ENCODE measurements at places on chromosomes 6 and 20.

DNA sequence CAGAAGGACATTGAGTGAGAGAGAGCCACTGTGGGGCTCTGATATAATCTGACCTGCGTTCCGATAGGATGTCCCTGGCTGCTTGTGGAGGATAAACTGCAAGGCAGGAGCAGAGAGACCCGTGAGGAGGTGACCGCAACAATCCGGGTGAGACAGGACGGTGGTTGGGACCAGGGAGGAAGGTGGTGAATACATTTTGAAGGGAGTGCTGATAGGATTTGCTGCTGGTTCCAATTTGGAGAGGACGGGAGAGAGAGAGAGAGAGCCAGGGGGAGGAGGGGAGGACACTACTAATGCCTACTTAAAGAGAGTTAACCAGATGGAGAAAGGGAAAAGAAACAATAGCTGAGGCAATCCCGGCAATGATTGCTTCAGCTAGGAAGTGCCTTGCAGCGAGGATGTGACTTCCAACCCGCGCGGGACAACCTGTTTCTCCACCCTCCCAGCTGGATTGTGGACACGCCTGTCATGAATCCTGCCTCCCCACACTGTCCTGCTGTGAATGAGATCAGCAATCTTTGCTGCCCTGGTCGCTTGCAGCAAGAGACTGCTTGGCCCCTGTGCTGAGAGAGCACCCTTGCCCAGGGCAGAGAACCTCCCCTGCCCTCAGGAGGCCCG is 199.0 kb upstream of the KCNG1 start:
- no peak for DNase-seq

DNA sequence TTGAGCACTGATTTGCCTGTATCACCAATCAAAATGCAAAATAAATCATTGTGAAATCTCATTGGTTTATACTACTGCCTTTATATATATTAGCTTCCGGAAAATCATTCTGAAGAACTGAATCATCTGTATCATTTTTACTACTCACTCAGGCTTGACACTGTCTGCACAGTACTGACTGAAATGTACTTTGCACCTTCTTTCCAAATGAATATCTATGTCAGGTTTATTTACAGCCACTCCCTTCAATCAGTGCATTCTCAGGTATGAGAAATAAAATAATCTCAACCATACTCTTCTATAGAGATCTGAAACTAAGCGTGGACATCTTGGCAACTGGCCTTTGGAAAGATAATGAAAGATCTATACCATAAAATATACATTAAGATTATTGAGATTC is 2.7 kb downstream of the KHDRBS2 start:
- DNase-seq, result no peak

- no peak for DNase-seq
These were observed 263.9 kb downstream of the FARS2 start for GRCh38 chr6:5525209-5525608.

DNA sequence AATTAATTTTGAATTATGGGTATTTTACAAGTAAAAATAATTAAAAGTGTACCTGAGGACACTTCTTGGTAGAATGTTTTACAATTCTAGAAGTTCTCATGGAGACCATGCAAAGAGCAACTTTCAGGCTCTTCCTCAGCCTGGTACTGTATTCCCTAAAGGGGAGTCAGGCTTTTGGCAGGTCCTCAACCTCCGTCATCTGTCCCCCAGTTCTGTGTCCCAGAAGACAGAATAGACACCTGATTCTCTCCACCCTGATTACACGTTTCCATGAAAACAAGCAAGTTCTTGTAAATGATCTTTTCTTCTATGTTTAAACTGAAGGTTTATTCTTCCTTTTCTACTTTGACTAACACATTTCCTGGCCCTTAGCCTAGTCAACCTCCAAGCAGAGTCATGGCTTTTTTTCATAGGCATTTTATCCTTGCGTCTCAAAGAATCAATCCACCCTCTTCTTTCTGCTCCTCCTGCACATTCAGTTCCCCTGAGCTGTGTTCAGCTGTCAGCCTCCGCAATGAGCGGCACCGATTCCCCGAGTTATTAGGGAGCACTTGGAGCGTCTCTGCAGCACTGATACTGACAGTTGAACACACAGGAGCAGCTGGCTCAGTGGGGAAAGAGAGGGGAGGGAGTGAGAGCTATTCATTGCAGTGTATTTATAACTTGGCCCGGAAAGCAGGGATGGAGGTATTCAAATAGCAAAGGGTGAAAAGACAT is 1082.4 kb upstream of the MAP3K7 start:
- DNase-seq, result no peak

GRCh38 chr6:151071295-151071694 is 168.5 kb upstream of the AKAP12 start:
- DNase-seq, result no peak

- no peak for DNase-seq
These were observed 54.8 kb upstream of the BCLAF1 start for GRCh38 chr6:136344420-136344819.

GRCh38 chr6:8006208-8006607 is 58.0 kb downstream of the BLOC1S5 start:
- peak; percentile 62 for DNase-seq

DNA sequence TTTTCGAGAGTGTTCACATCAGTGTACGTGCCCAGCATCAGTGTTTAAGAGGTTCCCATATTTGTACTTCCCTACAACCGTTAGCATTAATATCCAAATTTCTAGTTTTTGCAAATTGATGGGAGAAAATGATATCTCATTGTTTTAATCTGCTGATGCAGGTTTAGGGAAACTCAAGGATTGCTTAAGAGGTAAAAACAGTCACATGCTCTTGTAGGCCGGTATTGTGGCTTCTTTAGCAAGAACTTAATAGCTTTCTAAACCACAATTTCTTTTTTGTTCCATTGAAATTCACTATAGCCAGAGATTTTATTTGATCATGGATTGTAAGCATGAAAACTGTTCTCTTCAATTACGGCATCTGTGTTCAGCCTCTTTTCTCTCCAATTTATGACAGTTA is 29.5 kb downstream of the BEND6 start:
- peak; percentile 42 for DNase-seq
